ENCODE measurements at places on chromosomes 1 and 21.

DNA sequence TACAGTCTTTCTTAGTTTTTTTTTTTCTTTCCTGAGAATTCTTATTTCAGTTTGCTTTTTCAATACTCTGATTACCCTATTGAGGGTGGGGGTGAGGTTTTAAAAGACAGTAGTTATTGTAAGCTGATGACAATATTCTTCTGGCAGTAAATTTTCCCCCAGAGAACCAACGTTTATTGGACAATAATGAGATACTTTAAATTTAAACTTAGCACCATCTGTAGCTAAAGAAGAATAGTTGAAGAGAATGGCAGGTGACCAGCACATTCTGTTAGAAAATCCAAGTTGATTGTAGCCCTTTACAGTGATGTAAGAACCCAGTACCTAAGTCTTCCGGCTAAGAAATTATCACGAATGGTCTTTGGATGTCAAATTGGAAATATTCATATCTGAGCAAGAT lies 364.6 kb upstream of the LYPLAL1 start:
- no peak for DNase-seq

DNA sequence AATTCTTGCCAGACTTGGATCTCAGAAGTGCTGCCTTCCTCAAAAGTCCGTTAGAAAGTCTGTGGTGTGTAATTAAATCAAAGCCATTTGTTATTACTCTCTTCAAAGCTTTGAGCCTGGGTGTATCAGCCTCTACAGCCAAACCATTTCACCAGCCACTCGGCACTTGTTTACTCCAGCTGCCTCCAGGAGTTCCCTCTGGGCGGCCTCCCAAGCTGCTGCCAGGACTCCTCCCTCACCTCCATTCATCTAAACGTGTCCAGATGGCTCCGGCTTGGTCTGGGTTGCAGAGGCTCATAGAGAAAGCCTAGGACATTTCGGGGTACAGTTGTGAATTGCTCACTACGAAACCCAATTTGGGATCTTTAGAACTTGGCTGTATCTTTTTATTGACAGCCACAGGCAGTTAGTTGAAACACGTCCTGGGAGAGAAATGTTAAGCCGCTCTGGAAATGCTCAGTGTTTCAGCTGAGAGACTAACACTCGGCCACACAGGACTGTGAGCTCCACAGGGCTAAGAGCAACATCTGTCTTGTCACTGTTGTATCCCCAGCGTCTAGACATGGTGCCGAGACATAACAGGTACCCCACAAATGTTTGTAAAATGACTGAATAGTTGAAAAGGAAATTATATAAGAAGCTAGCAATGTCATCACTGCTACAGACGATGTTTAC lies 116.9 kb upstream of the NGF start:
- no peak for DNase-seq

- DNase-seq, result no peak
Observed at GRCh38 chr1:6247651-6248050, 3.7 kb downstream of the HES3 start.

DNA sequence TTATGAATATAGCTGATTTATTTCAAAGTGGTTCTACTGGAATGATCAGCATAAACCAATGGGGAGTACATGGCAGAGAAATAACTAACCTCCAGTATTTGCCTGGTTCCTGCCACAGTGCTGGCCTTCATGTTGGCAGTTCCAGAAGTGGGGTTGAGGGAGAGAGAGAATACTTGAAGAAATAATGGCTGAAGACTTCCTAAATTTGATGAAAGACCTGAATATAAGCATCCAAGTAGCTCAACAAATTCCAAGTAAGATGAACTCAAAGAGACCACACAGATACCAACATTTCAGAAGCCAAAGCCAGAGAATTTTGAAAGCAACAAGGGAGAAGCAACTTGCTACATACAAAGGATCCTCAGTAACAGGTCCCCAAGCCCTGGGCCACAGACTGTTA lies 34.3 kb downstream of the S100B start:
- no peak for DNase-seq

All from SK-N-MC (cell line).